ENCODE measurements at places on chromosomes 12 and 14.

- no peak for DNase-seq
Observed at GRCh38 chr12:113093409-113094101, 37.0 kb downstream of the DTX1 start.

DNA sequence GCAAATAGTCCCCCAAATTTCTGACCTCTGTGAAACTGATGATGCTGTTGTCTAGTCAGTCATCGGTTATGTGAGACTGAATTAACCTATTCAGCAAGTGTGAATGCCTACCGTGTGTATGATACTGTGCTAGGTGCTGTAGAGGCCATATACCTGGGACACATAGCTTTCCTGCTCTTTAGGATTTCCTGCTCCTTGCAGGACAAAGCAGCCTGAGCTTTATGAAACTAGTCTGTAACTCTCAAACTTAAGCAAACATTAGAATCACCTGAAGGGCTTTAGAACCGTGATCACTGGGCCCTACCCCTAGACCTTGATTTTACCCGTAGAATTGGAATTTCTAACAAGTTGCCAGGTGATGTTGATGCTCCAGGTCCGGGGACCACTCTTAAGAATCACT, 6.9 kb downstream of the MARK3 start:
- DNase-seq, result no peak

DNA sequence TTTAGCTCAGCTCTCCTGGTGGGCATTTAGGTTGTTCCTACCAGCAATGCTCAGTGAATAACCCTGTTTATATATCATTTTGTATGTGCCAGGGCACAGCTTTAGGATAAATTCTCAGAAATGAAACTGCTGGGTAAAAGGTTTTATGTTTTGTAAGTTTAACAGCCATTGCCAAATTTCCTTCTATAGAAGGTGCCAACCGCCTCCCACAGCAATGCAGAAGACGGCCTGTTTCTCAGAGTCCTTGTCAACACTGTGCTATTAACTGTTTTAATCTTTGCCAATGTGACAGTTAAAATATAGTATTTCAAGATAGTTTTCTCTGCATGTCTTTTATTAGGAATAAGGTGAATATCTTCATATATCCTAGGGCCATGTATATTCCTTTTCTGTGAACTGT, 65.0 kb downstream of the PPP1R13B start:
- no peak for DNase-seq

GRCh38 chr14:81430235-81430634, 30.1 kb upstream of the STON2 start:
- DNase-seq, result no peak

GRCh38 chr14:105093038-105093430, 27.8 kb upstream of the GPR132 start:
- DNase-seq, result peak; percentile 85

DNA sequence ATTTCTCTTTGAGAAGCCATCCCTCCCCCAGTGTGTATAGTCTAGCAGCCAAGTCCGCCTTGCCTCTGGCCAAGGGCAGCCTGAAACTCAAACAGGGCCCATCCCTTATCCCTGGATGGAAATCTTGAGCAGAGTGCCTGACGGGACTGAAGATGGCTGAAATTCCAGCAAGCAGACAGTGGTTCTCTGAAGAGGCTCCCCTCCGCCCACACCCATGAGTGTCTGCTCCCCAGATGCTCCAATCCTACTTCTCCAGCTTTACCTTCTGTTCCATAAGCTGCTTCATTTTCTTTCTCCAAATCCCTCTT, 396.2 kb downstream of the NUAK1 start:
- peak; percentile 30 for DNase-seq

DNA sequence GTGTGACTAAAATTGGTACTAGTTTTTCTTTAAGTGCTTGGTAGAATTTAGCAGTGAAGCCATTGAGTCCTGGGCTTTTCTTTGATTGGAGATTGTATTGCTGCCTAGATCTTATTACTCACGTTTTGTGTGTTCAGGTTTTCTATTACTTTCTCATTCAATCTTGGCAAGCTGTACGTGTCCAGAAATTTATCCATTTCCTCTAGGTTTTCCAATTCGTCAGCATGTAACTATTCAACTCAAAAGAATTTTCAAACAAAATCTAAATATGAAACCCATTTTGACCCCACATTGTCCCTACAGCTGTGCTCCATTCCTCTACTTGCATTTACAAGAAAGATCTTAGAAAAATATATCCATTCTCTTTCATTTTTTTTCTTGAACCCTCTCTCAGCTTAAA, 1613.4 kb upstream of the SEL1L start:
- DNase-seq, result no peak

GRCh38 chr12:63052696-63053095, 98.3 kb downstream of the AVPR1A start:
- DNase-seq, result no peak

DNA sequence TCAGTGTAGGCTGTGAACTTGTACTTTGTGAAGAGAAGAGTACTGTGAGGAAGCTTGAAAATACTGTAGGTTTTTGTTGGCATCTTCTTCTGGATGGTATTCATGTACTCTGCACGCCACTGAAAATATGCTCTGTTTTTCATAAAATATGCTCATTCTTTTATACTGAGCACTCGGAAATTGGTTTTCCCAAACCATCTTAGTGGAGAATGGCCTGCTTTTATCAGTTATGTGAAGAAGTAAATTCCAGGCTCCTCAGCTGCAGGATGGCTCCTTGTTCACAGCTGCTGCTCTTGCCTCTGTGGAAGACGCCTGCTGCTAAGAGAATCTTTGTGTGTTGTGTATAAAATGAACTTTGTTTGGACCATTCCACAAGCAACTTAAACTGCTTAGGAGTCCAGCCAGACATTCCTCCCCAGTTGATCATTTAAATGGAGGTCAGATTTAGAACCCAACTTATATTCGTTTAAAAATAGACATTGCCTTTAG, 443.5 kb upstream of the RGS6 start:
- peak; percentile 48 for DNase-seq

DNA sequence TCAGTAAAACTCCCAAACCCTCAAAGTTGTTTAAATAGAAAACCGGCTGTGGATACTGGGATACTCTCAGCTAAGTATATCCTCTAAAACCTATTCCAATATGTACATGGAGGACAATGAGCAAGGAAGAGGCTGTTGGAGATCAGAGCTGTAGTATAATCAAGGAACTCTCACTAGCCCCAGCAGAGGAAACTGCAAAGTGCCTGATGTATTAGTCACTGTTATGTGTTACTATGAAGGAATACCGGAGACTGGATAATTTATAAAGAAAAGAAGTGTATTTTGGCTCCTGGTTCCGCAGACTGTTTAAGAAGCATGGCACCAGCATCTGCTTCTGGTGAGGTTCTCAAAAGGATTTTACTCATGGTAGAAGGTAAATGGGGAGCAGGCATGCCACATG, 65.6 kb upstream of the RPL10L start:
- DNase-seq, result no peak

DNA sequence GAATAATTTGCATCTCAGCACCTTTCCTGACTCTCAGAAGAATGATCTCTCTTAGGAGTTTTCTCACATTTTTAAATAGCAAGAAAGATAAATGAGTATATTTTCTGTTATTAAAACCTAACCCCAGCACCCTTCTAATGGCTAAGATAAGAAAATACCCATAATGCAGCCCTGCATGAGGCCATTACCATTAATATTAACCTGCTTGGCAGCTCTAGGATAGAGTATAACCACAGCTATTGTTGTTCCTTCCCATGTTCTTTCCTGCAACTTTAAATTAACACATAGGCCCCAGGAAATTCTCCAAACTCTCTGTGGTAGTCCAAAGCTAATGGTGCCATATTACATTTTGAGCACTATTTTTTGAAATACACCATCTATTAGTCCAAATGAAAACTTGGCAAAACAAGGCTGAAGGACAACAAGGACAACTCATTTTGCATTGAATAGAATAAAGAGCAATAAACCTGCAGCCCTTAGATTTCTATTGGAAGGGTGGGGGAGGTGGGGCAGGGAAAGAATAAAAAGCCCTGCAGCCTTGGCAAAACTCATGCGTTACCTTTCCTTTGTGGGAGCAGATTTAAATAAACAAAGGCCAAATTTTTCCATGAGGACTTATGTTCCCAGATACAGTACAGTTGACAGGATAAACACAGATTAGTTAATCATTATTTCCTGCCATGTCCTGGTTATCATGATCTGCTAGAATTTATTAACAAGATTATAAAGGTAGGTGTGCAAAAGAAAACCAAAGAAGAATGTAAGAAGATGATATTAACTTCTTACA, 46.9 kb downstream of the BTG1 start:
- no peak for DNase-seq

- DNase-seq, result peak; percentile 71
Observed at GRCh38 chr14:102474934-102475333, 34.6 kb downstream of the ANKRD9 start.

- DNase-seq, result no peak
Observed at GRCh38 chr14:52377940-52378339, 63.8 kb downstream of the PTGER2 start.

DNA sequence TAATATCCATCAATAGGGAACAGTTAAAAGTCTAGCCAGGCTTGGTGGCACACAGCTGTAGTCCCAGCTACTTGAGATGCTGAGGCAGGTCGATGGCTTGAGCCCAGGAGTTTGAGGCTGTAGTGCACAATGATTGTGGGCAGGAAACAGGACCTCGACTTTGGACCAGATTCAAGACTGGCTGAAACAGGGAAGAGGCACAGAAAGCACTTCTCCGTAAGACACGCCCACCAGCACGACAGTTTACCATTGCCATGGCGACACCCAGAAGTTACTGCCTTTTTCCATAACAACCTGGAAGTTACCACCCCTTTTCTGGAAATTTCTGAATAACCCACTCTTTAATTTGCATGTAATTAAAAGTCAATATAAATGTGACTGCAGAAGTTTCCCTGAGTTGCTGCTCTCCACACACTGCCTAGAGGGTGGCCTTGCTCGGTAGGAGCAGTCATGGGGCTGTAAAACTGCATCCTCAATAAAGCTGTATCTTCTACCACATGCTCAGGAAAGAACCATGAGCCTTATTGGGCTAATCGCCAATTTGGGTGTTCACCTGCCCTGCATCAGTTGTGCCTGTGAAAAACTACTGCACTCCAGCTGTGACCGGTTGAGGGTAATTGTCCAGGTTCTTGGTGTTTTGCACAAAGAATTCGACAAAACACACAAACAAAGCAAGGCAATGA, 4.6 kb upstream of the LRRC23 start:
- DNase-seq, result peak; percentile 75

- no peak for DNase-seq
Observed at GRCh38 chr14:29042551-29042950, 276.0 kb downstream of the FOXG1 start.

- DNase-seq, result peak; percentile 40
Observed at GRCh38 chr12:102833687-102834441, 83.2 kb downstream of the PAH start.

- no peak for DNase-seq
Observed at GRCh38 chr12:9108504-9109212, 7.1 kb downstream of the A2M start.

DNA sequence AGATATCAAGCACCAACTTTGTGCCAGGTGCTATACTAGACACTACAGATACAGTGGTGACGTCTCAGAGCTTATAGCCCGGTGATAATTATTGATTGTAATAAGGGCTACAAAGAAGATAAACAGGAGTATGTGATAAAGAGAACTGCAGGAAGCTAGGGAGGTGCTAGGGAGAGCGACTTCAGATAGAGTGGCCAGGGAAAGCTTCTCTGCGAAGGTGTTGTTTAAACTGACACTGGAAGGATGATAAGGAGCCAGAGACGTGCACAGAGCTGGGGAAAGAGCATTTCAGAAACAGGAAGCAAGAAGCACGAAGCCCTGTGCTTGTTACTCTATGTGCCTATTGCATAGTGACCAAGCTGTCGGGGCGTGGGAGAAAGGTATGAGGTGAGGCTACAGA, 48.1 kb upstream of the OTX2 start:
- no peak for DNase-seq

DNA sequence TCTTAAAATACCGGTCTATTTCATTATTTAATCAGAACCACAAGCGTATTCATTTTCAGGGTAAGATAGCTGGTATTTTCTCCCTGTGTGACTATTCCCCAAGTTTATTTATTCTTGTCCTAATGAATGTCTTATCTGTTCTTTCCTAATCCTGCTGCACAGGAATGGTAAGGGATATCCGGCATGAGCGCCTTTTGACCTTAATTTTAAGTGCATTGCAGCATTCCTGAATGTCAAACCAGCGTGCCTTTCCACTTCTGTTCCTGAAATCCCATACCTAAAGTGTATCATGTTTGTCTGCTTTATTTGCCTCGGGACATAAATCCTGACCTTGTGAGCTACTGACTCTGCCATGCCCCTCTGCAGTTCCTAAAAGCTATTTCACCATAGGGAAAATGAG, 1713.2 kb upstream of the FLRT2 start:
- DNase-seq, result no peak

DNA sequence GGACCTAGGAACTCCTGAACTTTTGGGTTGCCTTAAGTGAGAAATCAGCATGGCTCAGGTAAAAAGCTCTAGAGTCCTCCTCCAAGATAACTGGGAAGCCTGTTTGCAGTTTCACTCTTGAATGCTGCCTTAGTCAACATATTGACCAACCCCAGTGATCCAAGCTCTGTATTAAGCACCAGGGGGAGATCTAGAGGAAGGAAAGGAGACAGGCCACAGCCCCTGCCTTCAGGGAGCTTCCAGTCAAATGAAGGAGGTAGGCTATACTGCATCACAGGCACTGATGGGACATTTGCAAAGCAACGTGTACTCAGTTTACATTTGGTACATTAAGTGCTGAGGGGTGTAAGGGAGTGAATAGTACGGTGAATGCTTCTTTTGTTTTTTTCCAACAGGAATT, 1.2 kb upstream of the CSAD start:
- no peak for DNase-seq

DNA sequence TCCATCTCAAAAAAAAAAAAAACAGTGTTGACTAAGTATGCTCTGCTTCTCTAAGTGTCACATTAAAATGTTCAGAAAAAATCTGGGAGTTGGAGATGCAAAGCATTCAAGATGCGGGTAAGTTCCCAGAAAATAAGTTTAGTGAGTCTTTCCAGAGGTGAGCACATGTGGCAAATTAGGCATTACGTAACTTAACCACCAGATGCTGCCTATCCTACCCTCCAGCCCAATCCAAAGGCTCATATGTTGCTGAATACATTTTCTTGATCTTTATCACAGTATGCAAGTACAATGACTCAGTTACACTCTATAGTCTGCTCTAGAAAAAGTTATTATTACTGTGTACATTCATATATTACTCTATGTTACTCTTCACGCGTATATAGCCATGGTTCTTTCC, 3.6 kb downstream of the SLC2A14 start:
- DNase-seq, result no peak

- DNase-seq, result no peak
Observed at GRCh38 chr14:103398427-103399195, 13.4 kb downstream of the MARK3 start.

DNA sequence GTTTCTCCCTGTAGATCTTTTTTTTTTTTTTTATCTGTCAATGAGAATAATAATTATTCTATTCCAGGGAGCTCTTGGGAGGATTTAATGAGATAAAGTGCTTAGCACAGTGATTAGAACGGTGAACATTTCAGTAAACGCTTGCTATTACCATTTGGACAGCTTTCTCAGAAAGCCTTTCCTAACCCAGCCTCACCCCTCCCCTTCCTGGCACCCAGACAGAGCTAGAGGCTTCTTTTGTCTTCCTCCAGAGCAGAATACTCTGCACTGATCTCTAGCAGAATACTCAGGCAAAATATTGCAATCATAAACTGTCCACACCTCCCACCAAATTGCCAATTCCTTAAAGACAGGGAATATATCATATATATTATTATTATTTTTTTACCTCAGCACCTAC, 66.6 kb downstream of the ERGIC2 start:
- DNase-seq, result no peak

Data from femur (tissue), 1 donor.